ENCODE measurements at places on chromosomes 13 and 19.

DNA sequence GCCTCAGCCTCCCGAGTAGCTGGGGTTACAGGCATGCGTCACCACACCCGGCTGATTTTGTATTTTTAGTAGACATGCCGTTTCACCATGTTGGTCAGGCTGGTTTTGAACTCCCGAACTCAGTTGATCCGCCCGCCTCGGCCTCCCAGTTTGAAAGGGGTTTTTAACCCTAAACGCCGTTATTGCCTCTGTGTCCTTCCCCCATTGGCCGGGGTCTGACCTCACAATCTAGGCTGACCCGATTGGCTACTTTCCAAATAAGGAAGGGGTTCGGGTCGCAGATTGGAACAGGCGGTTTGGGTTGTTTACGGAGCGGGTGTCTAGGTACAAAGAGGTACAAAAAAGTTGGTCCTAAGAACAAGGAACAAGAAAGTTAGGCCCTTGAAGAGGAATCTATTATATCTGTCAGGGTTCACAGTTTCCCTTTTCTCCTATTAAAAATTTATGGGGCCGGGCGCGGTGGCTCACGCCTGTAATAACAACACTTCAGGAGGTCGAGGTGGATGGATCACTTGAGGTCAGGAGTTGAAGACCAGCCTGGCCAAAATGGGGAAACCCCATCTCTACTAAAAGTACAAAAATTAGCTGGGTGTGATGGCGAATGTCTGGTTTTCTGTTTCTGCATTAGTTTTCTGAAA, 1.0 kb downstream of the ZNF253 start:
- DNase-seq, result no peak

DNA sequence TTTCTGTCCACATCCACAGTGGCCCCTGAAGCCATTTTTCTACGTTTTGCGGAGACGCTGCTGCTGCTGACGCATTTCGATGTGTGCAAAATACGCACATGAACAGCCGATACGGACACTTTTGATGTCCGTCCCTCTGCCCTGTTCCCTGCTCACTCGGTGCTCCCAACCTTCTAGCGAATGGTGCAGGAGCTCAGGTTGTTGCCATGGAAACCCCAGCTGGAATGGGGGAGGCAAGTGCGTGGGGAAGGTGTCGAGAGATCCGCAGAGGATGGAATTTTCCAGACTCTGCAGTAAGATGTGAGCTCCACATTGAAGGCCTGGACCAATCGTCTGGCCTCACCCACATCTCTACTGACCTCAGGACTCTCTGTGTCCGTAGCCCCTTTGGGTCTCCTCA, 109.2 kb upstream of the USP29 start:
- DNase-seq, result no peak

DNA sequence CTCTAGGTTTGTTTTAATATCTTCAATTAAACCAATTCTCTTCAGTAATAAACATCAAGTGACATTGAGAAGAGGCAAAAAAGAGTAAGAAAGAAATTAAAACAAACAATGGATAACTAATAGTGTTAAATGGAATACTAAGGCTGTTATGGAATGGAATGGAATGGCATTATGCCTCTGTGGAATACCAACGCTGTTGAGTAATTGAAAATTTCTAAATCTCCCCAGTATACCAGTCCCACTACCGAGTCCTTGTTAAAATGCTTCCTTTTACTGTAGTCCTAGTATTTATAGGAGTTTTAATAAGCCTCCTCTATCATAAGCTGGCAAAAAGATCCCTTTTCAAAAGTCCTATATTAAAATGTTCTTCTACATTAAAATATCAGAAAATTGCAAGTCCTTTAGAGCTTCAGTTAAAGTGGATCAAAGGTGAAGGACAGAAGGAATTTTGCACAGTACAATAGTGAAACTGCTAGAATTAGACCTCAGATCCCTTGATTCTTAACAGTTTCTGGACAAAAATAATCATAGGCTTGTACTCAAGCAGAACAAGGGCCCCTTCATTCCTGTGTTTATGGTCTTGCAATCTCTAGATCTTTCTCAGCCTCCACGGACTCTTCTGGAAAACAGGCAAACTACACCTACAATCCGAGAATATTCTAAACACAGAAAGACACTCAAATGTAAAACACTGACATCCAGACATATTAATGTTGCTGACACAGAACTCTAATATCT, 128.2 kb downstream of the PCDH9 start:
- no peak for DNase-seq

- no peak for DNase-seq
Observed at GRCh38 chr13:57045826-57046546, 94.7 kb upstream of the PRR20A start.

GRCh38 chr13:72586518-72586917, 140.9 kb downstream of the MZT1 start:
- DNase-seq, result no peak

DNA sequence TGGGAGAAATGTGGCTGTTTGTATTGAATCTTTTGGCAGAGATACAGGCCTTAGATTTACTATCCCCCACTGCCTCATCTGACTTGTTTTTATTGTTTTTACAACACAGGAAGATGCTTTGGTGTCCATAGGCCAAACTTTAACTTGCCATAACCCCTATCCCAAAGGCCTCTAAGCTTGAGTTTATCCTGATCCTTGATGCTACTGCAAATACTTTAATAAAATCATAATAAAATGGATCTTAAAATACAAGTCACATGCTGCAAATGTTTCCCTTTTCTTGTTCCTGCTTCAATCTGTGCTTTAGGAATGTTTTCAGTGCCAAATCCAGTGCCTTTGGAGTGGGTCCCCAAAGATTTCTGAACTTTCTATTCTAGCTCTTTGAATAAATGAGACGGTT, 770.6 kb downstream of the DACH1 start:
- DNase-seq, result no peak

- peak; percentile 87 for DNase-seq
Observed at GRCh38 chr19:48926909-48927308, 6.6 kb upstream of the DHDH start.

GRCh38 chr19:10670182-10670581, 16.0 kb downstream of the ILF3 start:
- no peak for DNase-seq

- no peak for DNase-seq
Observed at GRCh38 chr13:45412274-45413049, 5.7 kb downstream of the SLC25A30 start.

DNA sequence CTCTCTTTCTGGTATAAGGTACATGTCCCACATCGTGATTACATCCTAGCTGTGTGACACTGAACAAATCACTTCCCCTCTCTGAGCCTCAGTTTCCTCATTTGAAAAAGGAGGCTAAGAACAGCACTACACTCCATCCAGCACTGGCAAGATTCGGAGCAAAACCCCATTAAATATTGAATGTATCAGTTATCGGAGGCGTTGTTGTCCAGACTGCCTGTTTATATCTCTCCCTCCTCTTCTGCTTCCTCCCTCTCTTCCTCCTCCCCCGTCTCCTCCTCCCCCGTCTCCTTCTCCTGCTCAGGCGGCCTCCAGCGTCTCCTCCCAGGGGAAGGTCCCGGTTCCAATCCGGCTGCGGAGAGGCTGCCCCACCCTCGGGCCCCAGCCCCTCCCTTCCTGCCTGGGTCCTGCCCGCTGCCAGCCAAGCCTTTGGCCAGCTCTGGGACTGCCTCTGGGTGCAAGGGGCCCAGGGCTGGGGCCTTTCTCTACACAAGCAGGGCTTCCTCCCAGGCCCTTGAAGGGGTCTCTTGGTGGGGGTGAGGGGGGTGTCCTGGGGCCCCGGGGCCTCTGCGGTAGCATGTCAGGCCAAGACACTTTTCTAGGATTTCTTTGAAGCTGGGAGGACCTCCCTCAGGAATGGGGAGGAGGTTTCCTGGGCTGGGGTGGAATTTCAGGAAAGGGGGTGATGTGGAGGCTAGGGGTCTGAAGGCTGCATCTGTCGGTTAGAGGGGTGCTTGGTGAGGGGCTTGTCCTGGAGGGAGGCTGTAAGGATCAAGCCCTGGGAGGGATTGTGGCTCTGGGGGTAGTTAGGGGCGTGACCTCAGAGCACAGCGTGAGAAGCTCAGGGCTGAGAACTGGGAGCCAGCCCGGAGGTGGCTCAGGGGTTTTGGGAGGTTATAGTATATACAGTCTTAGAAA, 1.9 kb downstream of the RRAS start:
- DNase-seq, result no peak

- peak; percentile 68 for DNase-seq
Observed at GRCh38 chr19:44051650-44052402, at the start of gene ZNF223. ZNF223 (plus strand) TSS chr19:44052036; CDS start chr19:44055177, 3,141 bp downstream.

DNA sequence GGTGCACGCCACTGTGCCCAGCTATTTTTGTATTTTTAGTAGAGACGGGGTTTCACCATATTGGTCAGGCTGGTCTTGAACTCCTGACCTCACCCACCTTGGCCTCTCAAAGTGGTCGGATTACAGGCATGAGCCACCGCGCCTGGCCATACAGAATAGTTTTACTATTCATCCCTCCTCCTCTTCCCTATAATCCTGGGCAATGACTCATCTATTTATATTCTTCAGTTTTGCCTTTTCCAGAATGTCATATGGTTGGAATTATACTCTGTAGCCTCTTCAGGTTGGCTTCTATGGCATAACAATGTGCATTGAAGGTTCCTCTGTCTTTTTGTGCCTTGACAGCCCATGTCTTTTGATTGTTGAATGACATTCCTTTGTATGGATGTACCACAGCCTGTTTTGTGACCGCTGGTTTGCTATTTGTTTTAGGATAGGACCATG, 22.2 kb upstream of the LRP3 start:
- no peak for DNase-seq
